ENCODE measurements at places on chromosomes 11 and 22.
A peak's percentile ranks its signal among the peaks of the same experiment; 100 is the strongest.

DNA sequence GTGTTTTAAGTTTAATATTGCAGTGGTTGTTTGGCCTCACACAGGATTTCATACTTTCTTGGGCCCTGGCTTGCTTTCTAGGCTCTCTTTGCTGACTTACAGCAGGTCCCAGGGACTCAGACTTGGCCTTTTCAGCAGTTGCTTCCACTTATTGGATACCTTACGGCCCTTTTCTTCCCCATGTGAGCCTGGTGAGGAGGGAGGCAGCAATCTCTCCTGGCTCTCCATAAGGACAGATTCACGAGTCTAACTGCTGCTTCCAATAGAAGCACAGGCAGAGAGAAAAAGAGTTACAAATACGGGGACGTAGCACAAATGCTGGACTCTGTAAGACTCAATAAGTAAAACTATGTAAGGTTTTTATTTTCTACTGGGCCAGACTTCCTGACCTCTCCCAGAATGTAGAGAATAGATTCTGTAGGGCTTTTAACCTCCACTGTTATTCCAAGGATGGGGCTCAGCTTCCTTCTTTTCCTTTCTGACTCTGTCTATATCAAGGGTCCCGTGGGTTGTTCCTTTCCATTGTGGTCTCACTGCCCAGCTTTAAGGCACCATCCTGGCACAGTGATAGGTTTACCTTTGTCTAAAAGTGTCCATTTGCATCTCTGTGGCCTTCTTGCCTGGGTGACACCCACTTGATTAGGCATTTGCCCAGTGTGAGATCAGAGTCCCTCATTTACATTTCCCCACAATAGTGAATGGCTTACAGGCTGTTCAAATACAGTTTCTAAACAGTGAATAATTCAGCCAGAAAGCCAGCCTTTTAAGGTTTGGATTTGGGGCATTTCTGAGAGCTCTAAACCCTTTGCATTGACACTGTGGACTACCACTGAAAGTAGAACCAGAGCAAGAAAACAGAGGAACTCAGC is 92.8 kb downstream of the RASSF10 start:
- DNase-seq: no peak

DNA sequence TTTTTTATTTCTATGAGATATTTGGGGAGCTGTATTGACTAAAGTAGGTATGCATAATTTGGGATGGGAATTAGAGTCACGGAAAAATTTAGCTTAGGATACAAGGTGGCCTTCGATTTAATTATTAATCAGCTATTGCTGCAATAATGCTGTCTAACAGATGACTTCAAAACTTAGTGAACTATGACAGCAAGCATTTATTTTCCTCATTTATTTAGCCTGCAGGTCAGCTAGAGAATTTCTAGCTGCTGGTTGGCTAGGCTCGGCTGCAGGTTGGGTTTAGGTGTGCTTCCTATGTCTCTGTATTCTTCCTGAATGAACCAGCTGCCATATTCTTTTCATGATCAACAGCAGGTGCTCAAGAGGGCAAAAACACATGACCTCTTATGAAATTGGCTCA is 181.8 kb upstream of the RAG2 start:
- DNase-seq: no peak

- DNase-seq: peak; percentile 34
Observed at GRCh38 chr11:35335226-35335625, 84.1 kb downstream of the SLC1A2 start.

GRCh38 chr11:123904932-123905331 is 3.0 kb downstream of the OR8D4 start:
- DNase-seq: no peak

GRCh38 chr11:68014157-68014946 is 4.2 kb downstream of the ALDH3B1 start:
- DNase-seq: peak; percentile 75

DNA sequence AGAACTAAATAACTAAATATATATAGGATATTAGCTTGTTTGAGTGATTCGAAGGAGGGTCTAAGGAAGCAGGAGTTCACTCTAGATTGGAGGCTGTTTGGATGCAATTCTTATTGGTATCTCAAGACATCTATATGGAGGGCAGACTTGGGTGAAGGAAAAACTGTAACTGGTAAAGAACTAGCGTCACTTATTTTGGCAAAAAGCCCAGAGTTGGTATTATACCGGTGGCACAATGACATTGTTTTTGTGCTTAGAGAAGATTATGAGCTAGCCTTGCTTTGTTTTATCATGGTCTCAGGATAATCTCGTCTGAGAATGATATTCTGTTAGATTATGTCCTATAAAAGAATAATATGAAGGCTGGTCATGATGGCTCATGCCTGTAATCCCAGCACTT is 6.0 kb upstream of the SLC35F2 start:
- no peak for DNase-seq

- DNase-seq: no peak
Observed at GRCh38 chr11:111996129-111996528, 29.1 kb upstream of the DLAT start.

DNA sequence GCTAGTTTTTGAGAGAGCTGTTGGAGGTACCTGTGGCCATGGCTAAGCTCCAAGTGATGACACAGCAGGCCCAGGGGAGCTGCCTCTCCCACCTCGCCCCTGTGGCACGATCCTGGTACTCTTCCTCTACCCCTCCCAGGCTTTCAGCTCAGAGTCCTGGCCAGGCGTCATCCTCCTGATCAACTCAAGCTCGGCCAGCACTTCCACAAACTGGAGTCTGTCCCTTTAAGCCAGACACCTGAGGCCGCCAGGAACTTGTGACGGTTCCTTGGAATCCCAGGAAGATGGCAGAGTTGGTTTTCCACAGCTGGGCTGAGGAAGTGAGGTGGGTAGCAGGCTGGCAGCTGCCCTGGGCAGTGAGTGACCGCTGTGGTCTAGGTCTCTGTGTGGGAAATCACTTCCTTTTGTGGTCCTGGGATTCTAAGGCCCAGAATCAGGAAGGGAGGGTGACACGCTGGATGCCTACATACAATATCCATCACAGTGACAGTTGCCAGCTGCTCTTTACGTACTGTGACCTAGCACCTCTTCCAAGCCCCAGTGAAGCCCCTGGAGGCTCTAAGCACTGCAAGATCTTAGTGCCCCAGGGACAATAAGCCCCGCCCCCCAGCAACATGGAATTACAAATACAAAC is 3.2 kb upstream of the CST6 start:
- DNase-seq: no peak

GRCh38 chr11:92424281-92424680 is 199.7 kb downstream of the FAT3 start:
- peak; percentile 28 for DNase-seq

- no peak for DNase-seq
Observed at GRCh38 chr22:27011133-27011532, 353.7 kb downstream of the MIAT start.

GRCh38 chr11:130783323-130783722 is 133.0 kb downstream of the SNX19 start:
- no peak for DNase-seq

DNA sequence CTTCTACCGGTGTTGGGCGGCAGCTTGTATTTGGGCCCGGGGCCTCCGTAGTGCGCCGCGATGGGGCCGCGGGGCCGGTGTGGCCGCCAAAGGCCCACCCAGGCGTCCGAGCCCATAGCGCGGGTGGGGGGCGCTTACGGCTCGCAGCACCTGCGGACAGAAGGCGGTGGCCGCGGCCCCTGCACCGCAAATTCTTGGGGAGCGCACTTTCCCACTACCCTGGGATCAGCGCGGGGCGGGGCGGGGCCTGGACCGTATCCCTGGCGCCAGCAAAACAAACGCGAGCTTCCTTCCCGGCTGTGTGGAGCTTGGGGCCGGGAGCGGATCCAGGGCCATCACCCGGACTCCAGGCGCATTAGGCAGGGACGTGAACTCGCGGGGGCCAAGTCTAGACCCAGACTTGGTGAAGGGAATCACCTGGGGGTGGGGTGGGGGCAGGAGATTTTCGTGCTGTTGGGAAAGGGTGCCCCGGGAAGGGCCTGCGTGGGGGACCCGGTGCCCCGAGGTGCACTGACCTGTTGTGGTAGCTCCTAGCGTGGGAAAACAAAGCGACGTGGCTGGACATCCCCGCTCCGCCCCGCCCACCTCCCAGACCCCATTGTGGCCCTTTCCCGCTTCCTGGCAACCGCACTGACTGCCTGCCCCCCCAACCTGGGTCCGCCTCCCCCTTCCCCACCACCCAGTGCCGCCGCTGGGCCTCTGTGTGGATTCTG is 2.3 kb upstream of the TYMP start:
- peak; percentile 81 for DNase-seq

- DNase-seq: no peak
Observed at GRCh38 chr11:870418-870817, 27.8 kb downstream of the TSPAN4 start.

GRCh38 chr11:2358754-2359442 is 18.2 kb upstream of the CD81 start:
- DNase-seq: no peak

DNA sequence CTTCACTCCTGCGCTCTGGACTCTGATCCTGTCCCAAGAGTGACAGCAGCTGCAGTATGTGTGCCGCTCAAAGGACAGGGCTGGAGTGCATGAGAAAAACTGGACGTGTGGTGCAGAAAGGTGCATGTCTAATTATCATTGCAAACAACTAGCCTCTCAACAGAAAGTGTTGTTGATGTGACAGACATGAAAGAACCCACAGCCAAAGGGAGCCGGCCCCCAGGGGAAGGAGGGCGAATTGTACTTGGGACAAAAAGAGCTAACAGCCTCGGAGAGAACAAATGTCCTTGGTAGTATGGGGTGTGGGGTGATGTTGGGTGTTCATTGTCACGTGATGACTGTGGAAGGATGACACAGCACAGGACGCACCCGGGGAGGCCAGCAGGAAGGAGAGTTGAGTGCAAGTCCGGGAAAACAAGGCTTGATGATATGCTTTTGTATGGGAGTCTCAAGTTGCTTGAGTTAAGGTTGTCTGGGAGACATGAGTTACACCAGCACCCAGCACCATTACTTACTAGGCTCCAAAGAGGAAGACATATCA is 325.5 kb downstream of the NTM start:
- DNase-seq: no peak

GRCh38 chr22:47048123-47049077 is 285.9 kb downstream of the TBC1D22A start:
- no peak for DNase-seq

GRCh38 chr11:128903248-128904061 is 12.3 kb downstream of the KCNJ5 start:
- no peak for DNase-seq

- DNase-seq: peak; percentile 59
Observed at GRCh38 chr11:94705891-94706615, 62.1 kb upstream of the AMOTL1 start.

DNA sequence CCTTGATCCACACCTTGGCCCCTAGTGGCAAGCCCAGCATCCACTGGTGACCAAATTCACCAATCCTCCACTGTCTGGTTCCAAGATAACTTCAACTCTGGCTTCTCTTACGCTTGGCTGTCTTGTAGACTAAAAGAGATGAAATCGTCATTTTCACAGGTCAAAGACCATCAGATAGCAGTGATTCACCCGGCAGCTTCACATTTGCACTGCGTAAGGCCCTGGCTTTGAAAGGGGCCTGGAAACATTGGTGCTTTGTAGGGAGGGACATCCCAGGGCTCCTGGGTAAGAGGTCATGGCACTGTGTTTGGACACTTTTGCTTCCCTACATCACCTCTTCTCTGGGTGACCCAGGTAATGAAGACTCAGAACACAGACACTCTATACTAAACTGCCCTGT is 30.1 kb upstream of the FADD start:
- no peak for DNase-seq

DNA sequence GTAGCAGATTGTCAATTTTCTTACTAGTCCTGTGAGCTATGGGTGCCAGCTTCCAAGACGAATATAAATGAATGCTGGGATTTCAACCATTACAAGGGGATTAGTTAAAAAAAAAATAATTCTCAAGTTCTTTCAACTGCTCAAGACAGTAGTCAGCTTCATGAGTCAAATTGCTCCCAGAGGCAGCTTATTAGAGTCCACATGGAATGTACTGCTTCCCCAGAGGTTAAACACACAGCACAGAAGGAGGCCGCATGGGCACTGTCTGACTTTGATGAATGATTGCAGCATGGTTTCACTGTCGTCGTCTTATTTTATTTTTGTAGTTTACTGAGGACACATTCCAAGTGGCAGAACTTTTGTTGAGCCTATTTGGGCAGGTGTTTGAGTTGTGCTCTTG is 563.2 kb downstream of the TMEM135 start:
- no peak for DNase-seq

DNA sequence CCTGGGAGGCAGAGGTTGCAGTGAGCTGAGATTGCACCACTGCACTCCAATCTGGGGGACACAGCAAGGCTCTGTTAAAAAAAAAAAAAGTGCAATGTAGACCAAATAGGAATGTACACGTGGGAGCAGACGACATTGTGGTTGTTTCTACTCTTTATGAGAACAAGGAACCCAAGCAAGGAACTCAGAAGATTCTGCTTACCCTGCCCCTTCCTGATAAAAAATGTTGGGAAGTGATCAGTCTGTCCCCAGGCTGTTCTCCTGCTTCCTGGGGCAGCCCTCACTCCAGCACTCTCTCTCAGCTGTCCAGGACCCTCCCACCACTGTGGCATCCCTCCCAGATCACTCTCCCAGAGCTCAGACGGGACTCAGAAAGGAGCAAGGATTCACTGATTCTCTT is 31.8 kb downstream of the SLCO2B1 start:
- DNase-seq: no peak

- DNase-seq: no peak
Observed at GRCh38 chr11:2541881-2542361, 97.1 kb downstream of the KCNQ1 start.

GRCh38 chr11:3160252-3161031 is 4.7 kb downstream of the OSBPL5 start:
- peak; percentile 73 for DNase-seq

DNA sequence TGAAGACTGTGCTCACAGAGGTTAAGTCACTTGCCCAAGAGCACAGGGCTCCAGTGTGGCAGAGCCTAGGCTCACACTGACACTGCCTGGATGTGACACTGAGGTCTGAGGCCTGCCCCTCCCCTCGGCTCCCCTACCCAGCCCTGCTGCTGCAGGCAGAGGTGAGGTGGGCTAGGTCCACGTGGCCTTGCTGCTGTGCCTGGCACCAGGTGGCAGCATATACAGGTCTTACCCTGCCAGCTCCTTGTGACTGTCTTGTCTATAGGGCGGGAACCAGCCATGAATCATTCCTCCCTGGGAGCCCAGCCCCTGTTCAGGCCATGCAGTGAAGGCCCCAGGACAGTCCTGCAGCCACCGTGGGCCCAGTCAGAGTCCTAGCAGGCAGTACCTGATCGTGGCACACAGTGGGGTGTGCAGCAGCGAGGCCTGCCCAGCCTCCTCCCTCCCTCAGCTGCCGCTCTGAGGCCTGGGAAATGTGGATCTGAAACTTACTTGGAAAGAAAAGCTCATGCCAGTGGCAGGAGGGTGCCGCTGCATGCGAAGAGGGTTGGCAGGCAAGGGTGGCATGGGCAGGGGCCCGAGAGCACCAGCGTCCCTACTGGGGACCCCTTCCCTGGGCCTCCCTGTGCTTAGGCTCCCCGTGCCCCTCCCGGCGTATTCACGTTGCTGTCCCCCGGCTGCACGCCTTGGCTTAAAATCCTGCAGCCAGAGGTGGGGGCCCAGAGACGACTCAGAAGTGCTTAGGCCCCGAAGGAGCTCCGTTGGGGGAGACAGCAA is 1.2 kb upstream of the CERK start:
- DNase-seq: peak; percentile 83

- DNase-seq: no peak
Observed at GRCh38 chr22:32922186-32922585, 120.7 kb downstream of the TIMP3 start.

- peak; percentile 85 for DNase-seq
Observed at GRCh38 chr11:118211006-118211405, 13.8 kb downstream of the JAML start.

GRCh38 chr11:28323621-28324020 is 215.4 kb downstream of the METTL15 start:
- DNase-seq: no peak

- peak; percentile 67 for DNase-seq
Observed at GRCh38 chr22:38316364-38317121, 690 bp downstream of the CSNK1E start.

Measured in AG08395 (cell line).